Psoas muscle (tissue), 8 donors: ENCODE measurements at places on chromosomes 4 and X. TPM values are rescaled to one million over a fixed set of nuclear protein-coding genes. Genes with fewer than 3 reads are reported as not detected.

DNA sequence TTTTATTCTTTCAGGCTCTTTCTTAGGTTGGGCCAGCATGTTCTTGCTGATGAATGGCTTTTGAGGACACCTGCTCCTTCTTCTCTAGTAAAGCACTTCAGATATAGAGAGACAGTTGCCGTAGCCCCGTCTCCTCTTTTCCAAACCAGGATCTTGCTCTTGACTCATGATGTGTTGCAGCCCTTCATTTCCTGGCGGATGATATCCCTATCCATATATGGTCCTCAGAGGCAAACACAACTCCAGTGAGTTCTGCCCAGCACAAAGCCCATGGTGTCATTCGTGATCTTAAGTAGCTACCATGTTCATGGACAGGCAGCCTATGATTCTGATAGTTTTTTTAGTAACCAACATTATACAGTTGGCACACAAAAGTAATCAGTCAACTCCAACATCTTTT lies 59.8 kb upstream of the ACSL1 start:
- H3K4me3 ChIP-seq, result no peak overlapping the region
- no peaks in the 10 kb centered on the region for H3K36me3 ChIP-seq
- DNase-seq, result no peak
- no peaks in the 10 kb centered on the region for H3K27me3 ChIP-seq
- H3K27ac ChIP-seq, result no peak overlapping the region
- no peaks in the 10 kb centered on the region for H3K4me1 ChIP-seq

DNA sequence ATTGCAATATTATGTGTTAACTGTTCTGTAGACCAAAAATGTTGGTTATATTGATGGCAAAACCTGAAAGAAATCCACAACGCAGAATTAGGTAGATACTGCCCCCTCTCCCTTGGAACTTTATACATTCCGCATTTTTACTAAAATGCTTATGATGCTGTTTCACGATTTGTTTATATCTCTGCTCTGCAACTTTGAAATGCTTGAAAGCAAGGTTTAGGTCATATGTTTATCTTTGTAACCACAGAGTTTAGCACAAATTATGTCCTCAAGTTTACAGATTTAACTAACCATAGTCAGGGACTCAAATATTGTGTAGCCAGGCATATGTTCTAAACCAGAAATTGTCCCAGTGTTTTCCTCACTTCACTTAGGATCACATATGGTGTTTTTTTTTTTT lies 66.1 kb upstream of the H2AZ1 start:
- H3K36me3 ChIP-seq, result no peaks in the 10 kb centered on the region
- H3K4me3 ChIP-seq, result no peak overlapping the region
- no peak for DNase-seq

- no peak overlapping the region for H3K4me3 ChIP-seq
- H3K4me1 ChIP-seq, result no peaks in the 10 kb centered on the region
- H3K27me3 ChIP-seq, result no peaks in the 10 kb centered on the region
- H3K27ac ChIP-seq, result no peak overlapping the region
- no peak for DNase-seq
Observed at GRCh38 chrX:39261446-39262147, 460.3 kb downstream of the MID1IP1 start.

GRCh38 chr4:141853091-141853764 lies 216.8 kb downstream of the IL15 start:
- no peaks in the 10 kb centered on the region for H3K27me3 ChIP-seq
- no peak for DNase-seq
- no peaks in the 10 kb centered on the region for H3K36me3 ChIP-seq
- H3K27ac ChIP-seq, result no peak overlapping the region
- no peaks in the 10 kb centered on the region for H3K4me1 ChIP-seq

- no peaks in the 10 kb centered on the region for H3K4me1 ChIP-seq
- H3K27ac ChIP-seq, result no peak overlapping the region
- H3K27me3 ChIP-seq, result no peaks in the 10 kb centered on the region
- peaks cover 86% of the 10 kb centered on the region for H3K36me3 ChIP-seq
Observed at GRCh38 chr4:53459548-53459947, 82.1 kb downstream of the FIP1L1 start.

DNA sequence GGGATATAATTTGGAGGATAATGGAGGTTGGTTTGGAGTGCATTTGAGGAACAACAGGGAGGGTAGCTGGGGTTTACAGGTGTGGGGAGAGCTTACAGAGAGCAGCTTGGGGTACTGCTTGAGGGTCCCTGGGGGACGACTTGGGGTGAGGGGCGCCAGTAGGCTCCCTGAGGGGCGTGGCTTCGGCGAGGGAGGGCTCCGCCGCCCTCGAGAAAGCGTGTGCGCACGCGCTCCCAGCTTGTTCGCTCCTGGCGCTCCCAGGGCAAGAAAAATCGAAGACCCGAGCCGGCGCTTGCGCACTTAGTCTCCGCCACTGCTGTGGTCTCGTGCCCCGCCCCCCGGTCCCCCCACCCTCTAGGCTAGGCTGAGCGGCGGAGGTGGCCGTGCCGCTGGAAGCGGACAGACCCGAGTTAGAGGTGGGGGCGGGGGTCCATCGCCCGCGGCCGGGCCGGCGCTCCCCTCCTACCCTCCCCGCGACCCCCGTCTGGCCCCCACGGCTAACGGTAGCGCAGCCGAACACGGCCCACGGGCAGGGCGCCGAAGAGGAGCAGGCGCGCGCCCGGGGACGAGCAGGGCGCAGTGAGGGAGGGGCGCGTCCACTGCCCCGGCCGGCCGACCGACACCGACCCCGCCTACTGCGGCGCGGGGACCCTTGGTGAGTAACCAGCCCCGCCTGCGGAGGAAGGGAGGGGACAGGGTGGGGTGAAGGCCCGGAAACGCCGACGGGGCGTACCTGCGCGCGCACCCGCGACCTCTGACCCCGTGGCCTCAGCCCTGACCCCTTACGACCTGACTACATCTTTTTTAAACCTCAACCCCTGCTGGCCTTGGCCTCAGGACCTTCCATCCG lies 5.4 kb upstream of the CCDC120 start:
- peak; percentile 71 for DNase-seq
- no peaks in the 10 kb centered on the region for H3K4me1 ChIP-seq
- H3K27ac ChIP-seq, result peak overlapping the region; percentile 61
- H3K36me3 ChIP-seq, result no peaks in the 10 kb centered on the region

GPRASP3 gene
- total RNA-seq, result 2.4 TPM

DNA sequence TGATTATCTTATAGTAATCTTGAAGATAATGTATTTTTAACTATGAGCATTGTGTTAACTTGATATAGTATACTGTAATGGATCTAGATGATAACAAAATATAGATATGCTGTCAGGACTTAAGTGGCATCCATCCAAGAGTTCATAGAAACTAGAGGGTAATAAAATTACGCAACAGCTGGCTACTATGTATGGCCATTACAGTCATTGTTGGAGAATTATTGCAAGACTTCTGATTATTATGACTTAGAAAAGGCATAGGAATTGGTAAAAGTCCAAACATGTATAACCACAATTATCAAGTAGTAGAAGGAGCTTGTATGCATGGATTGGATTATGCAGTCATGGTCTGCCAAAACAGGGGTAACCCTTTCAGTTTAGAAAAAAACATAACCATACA lies 9.5 kb downstream of the OGT start:
- H3K27ac ChIP-seq, result peak overlapping the region; percentile 61
- no peaks in the 10 kb centered on the region for H3K36me3 ChIP-seq
- H3K4me1 ChIP-seq, result peaks cover 32% of the 10 kb centered on the region
- no peak for DNase-seq

SLC39A8 gene
- 3.0 TPM for total RNA-seq

GRCh38 chrX:154121961-154122360 lies 22.1 kb upstream of the OPN1LW start:
- no peak overlapping the region for H3K4me3 ChIP-seq
- DNase-seq, result no peak
- no peaks in the 10 kb centered on the region for H3K27me3 ChIP-seq
- no peaks in the 10 kb centered on the region for H3K36me3 ChIP-seq

- no peak overlapping the region for H3K4me3 ChIP-seq
- H3K4me1 ChIP-seq, result no peaks in the 10 kb centered on the region
- no peak overlapping the region for H3K27ac ChIP-seq
- no peaks in the 10 kb centered on the region for H3K36me3 ChIP-seq
- no peak for DNase-seq
Observed at GRCh38 chrX:47958761-47959342, 44.9 kb downstream of the ZNF182 start.

GRCh38 chr4:128565565-128566186 lies 243.8 kb upstream of the JADE1 start:
- peaks cover 4% of the 10 kb centered on the region for H3K4me1 ChIP-seq
- H3K36me3 ChIP-seq, result no peaks in the 10 kb centered on the region
- H3K27ac ChIP-seq, result no peak overlapping the region
- DNase-seq, result peak; percentile 56

DNA sequence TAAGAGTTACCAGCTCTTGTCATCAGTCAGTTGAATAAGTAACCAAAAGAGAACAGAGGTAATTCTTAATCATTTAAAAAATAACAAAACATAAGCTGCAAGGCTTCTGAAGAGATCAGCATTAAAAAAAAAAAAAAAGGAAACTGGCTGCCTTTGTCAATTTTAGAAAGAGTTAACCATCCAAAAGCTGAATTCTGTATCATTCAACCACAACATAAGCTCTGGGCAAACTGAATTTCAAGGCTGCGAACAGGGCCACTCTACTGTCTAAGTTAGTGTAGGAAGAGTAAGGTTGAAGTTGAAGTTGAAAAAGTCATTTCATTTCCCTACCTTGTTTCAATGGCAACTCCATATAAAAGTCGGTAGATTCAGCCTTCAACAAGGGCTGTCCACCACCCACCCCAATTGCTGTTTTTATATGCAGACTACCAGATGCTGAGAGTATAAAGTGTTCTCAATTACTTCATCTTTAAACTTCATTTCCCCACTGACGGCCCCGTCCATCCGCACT lies 1.1 kb upstream of the LIN54 start:
- no peaks in the 10 kb centered on the region for H3K36me3 ChIP-seq
- peak overlapping the region; percentile 83 for H3K27ac ChIP-seq
- peaks cover 22% of the 10 kb centered on the region for H3K4me1 ChIP-seq
- no peaks in the 10 kb centered on the region for H3K27me3 ChIP-seq
- no peak for DNase-seq
- H3K4me3 ChIP-seq, result peak overlapping the region; percentile 87

DNA sequence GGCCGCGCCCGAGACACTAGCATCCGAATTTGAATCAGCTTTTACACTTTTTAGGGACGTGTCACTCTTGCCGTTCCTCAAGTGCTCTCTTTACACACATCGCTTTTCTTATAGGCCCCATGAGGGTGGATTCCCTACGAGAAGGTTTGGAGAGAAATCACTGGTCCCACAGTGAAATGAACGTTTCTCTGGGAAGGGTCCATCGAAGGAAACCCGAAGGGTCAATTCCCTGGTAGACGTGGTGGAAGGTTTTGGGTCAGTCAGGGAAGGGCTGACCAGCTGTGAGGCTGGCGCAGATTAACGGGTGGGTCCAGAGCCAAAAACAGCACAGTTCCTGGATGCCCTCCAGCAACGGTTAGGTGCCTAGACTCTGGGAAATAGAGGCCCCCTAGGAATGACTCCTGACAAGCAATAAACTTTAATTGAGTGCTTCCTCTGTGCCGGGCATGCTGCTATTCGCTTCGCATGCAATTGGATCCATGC lies 35.9 kb downstream of the ETDC start:
- DNase-seq, result peak; percentile 42
- H3K27me3 ChIP-seq, result no peaks in the 10 kb centered on the region
- peak overlapping the region; percentile 76 for H3K4me3 ChIP-seq
- H3K27ac ChIP-seq, result peak overlapping the region; percentile 93
- H3K36me3 ChIP-seq, result no peaks in the 10 kb centered on the region

DNA sequence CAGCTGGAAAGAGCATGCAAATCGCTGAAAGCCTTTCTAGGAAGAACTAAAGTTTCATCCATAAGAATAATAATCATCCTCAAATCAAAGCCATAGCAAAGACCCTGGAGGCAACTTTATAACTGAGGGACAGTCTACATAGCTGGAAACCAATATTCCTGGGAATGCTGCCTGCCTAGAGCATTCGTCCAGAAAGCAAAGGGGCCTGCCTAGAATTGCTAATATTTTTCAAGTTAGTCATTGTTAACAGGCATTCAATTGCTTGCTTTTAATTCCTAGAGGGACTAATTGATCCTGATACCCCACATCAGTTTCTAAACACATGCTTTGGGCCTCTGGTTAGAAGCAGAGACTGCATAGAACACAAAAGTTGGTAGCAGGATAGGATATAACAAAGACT lies 4.2 kb upstream of the PPARGC1A start:
- no peaks in the 10 kb centered on the region for H3K27me3 ChIP-seq
- DNase-seq, result no peak
- peak overlapping the region; percentile 95 for H3K27ac ChIP-seq
- no peaks in the 10 kb centered on the region for H3K36me3 ChIP-seq
- no peaks in the 10 kb centered on the region for H3K4me1 ChIP-seq

PF4V1 gene
- not detected for total RNA-seq

MAGEA9B gene
- total RNA-seq, result not detected

- H3K4me3 ChIP-seq, result no peak overlapping the region
- H3K27ac ChIP-seq, result no peak overlapping the region
- peaks cover 4% of the 10 kb centered on the region for H3K4me1 ChIP-seq
- DNase-seq, result no peak
- H3K36me3 ChIP-seq, result no peaks in the 10 kb centered on the region
- no peaks in the 10 kb centered on the region for H3K27me3 ChIP-seq
Observed at GRCh38 chr4:42555828-42556227, 101.1 kb downstream of the ATP8A1 start.

DNA sequence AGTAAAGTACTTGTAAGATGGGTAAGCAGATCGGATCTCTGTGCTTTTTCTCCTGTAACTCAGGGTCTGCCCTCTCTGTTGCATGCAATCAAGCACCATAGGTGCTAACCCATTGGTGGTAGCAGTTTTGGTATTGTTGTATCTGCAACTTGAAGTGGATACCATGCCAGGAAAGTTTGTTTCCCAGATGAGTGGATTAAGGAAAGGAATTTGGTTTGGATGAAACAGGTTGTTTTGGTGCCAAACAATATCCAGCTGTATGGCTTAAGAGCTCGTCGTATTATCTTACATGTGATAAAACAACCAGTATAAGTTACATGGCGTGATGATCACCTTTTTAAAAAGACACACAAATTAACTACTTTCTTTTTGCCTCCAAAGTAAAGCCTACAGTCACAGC lies 280.9 kb upstream of the TENM3 start:
- no peaks in the 10 kb centered on the region for H3K27me3 ChIP-seq
- DNase-seq, result no peak
- H3K27ac ChIP-seq, result no peak overlapping the region
- no peak overlapping the region for H3K4me3 ChIP-seq

GRCh38 chrX:29662101-29662500 lies 553.3 kb upstream of the MAGEB2 start:
- no peak overlapping the region for H3K4me3 ChIP-seq
- no peaks in the 10 kb centered on the region for H3K36me3 ChIP-seq
- no peaks in the 10 kb centered on the region for H3K4me1 ChIP-seq
- H3K27me3 ChIP-seq, result no peaks in the 10 kb centered on the region
- no peak overlapping the region for H3K27ac ChIP-seq

DNA sequence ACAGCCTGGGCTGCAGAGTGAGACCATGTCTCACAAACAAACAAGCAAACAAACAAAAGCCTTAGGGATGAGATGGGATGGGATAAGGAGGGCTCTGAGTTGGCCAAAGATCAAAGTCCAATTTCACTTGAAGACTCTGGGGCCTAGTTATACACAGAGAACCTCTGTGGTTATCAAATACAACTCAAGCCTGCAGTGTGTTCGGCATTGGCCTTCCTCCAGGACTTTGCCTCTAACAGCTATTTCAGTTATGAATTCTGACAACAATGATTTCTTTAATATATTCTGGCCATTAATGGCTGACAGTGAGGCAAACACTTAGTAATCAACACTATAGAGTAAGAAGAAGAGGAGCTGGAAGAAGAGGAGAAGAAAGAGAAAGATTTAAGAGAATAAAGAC lies 171.1 kb downstream of the PDGFRA start:
- H3K4me3 ChIP-seq, result no peak overlapping the region
- no peaks in the 10 kb centered on the region for H3K27me3 ChIP-seq
- H3K4me1 ChIP-seq, result peaks cover 4% of the 10 kb centered on the region

GRCh38 chrX:52270453-52271116 lies 85.9 kb downstream of the MAGED4 start:
- DNase-seq, result no peak
- H3K36me3 ChIP-seq, result no peaks in the 10 kb centered on the region
- no peaks in the 10 kb centered on the region for H3K4me1 ChIP-seq
- H3K27me3 ChIP-seq, result no peaks in the 10 kb centered on the region
